ENCODE measurements at places on chromosomes 5 and 9.

- no peak for DNase-seq
Observed at GRCh38 chr9:96302021-96302420, at the start of gene HSD17B3. Gene HSD17B3 (minus strand): TSS chr9:96302176. CDS start chr9:96302104, 72 bp downstream.

GRCh38 chr5:88214655-88215054, 54.0 kb downstream of the TMEM161B start:
- no peak for DNase-seq

DNA sequence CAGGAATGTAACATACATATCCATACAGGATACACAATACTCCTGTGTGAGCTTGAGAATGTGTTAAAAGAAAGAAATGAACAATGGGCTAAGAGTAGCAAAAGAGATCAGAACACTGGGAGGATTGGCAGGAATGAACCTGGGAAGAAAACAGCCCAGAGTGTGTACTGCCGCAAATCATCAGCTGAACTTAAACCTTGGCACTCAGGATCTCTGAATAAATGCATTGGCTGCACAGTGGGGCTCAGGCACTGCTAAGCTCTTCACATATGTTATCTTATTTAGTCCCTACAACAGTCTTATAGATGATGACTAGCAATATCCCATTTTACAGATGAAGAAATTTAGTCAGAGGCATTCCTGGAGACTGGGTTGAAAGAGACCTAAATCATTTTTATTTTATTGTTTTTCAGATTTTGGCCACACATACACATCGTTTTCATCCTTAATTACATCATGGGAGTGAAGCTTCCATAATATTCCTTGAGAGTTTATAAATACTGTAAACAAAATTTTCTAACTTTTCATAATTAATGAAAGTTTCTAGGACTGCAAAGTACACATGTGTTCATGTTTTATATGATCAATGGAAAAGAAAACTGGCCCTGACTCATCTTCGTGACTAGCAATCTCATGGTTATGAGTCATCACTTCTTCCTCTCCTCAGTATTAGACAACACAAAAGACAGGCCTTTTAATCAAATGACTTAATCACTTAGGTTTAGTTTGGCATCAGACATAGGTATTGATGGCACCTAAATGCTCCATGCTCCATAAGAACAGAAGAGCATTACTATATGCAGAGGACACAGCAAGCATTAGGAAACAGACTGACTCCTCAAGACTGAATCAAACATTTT, 59.2 kb downstream of the CDH18 start:
- DNase-seq, result no peak

GRCh38 chr5:150570333-150570732, 62.4 kb downstream of the NDST1 start:
- no peak for DNase-seq

DNA sequence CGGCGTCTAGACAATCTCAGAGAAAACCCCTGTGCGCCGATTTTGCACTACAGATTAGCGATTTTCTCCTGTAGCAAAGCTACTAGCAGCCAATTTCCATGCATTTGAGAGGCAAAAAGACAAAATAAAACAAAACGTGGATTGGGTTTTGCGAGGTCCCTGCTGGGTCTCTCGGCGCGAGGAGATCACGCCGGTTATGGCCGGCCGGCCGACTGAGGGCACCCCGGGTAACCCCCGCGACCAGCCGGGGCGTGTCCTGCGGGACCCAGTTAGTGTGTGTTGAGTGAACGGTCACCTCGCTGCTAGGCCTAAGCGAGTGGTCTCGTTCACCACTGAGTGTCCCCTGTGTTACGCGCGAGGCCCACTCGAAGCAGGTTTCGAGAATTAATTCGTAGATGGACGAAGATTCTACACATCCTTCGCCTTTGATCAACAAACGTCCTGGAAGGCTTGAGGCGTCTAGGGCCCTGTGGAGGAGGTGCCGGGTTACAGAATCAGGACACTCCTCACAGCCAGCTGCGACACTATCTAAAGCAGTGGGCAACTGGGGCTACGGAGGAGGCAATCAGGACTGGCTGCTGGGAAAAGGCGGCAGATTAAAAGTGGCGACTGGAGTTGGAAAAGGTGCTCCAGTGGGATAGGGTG, 764 bp upstream of the VDAC1 start:
- DNase-seq, result no peak

DNA sequence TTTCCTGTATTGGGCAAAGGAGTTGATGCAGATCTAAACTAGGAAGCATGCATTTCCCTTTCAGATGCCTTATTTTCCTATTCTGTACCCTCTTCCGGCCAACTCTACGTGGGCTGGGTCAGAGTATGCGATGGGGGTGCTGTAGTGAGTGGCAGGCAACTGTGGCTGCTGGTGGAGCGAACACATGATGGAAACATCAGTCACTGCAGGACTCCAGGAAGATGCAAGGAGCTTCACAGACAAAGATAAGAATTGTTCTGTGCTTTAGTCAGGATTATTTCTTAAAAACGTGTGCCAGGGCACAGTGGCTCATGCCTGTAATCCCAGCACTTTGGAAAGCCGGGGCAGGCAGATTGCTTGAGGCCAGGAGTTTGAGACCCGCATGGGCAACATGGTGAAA, 75.1 kb downstream of the PSAT1 start:
- DNase-seq, result no peak

GRCh38 chr5:172451771-172452197, 2.5 kb downstream of the SH3PXD2B start:
- no peak for DNase-seq

GRCh38 chr5:163649514-163649913, 144.1 kb downstream of the MAT2B start:
- no peak for DNase-seq

GRCh38 chr5:133510634-133511262, 101.6 kb downstream of the FSTL4 start:
- DNase-seq, result no peak

DNA sequence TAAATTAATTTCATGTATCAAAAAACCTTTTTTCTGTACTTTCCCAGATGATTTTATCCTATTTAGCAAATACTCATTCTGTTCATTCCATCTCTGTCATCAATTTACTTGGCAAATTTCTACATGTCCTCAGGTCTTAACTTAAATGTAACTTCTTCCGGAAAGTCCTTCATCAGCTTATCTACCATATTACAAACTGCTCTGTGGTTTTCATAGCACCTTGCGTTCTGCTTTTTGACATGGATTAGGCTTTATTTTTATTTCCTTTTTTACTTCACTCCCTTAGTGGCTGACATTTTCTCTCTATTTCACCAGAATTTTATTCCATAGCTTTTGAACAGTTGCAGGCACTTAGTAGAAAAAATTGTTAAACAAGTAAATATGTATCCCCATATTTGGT, 1040.8 kb downstream of the TAF11L14 start:
- no peak for DNase-seq

GRCh38 chr9:80866576-80867227, 822.6 kb downstream of the TLE1 start:
- no peak for DNase-seq

- DNase-seq, result no peak
Observed at GRCh38 chr5:111731638-111732037, 25.4 kb downstream of the NREP start.

DNA sequence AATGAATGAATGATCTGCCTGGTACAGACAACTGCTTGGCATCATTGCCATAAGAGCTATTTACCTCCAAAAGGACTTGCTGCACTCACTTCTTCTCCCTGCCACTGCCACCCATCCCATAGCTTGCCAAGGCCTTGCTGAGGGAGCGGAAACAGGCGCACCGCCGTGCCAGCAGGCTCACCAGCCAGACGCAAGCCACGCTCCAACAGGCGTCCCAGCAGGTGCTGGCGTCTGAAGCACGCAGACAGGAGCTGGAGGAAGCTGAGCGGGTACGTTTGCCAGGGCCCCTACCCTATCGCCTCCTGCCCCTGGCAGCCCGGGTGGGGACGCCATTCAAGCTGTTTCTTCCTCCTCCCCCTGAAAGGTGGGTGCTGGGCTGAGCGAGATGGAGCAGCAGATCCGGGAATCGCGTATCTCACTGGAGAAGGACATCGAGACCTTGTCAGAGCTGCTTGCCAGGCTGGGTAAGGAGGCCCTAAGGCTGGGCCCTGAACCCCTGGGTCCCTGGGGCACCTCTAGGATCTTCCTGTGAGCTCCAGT, 8.9 kb upstream of the AIF1L start:
- DNase-seq, result no peak

DNA sequence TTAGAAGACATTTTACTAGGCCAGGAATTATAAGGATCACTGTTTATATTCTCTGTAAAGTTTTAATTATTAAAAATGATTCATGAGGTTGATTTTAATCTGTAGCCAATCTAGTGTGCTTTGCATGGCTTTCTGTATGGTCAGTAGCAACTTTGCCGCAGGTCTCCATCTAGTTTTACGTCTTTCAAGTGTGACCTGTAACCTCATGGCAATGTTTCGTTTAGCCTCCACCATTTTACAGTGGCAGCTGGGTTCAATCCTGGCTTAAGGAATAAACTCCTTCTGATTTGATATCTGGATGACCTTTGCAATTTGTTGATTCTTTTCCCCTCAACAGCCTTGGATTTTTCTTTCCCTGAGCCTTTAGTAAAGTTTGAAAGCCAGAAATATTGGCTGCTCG, 434.5 kb upstream of the CDH9 start:
- DNase-seq, result no peak

DNA sequence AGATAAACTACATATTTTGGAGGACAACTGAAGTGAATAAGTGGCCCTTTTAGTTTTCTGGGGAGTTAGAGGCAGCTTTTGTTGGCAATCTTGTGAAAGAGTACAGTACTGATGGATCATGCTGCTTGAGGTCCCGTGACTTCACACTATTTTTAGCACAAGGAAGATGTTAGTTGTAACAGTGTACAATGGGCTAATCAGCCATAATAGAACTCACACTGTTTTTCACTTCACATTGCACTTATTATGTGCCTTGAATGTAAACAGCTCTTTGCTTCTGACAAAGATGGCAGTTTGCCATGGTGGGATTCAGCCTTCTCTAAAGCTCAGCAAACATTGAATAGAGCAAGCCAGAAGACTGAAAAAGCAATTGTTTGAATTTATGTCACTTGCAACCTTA, 176.7 kb upstream of the ZNF608 start:
- no peak for DNase-seq

DNA sequence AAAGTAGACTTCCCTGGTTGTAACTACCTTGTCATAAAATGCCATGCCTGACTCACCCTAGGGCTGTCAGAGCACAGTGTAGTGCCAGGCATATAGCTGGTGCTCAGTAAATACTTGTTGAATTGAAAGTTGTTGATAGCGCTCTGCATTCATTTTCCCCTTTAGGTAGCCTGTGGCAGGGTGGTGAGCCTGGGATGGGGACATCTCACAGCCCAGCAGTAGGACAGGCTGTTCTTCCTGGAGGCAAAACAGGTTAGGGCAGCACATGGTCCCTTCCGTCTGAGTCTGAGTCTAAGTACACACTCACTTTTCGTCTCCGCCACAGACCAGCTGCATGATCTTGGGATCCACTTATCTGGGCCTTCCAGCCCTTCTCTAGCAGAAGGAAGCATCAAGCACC, 401.9 kb downstream of the ZSWIM6 start:
- no peak for DNase-seq

- no peak for DNase-seq
Observed at GRCh38 chr9:88052321-88052965, 78.1 kb upstream of the CDK20 start.

GRCh38 chr5:73204332-73204731, 31.3 kb downstream of the TMEM174 start:
- DNase-seq, result no peak

- DNase-seq, result no peak
Observed at GRCh38 chr5:98041661-98042060, 731.8 kb upstream of the RGMB start.

GRCh38 chr9:89352874-89353649, 34.8 kb downstream of the SECISBP2 start:
- DNase-seq, result no peak

GRCh38 chr5:126354012-126354857, 69.0 kb upstream of the GRAMD2B start:
- no peak for DNase-seq

DNA sequence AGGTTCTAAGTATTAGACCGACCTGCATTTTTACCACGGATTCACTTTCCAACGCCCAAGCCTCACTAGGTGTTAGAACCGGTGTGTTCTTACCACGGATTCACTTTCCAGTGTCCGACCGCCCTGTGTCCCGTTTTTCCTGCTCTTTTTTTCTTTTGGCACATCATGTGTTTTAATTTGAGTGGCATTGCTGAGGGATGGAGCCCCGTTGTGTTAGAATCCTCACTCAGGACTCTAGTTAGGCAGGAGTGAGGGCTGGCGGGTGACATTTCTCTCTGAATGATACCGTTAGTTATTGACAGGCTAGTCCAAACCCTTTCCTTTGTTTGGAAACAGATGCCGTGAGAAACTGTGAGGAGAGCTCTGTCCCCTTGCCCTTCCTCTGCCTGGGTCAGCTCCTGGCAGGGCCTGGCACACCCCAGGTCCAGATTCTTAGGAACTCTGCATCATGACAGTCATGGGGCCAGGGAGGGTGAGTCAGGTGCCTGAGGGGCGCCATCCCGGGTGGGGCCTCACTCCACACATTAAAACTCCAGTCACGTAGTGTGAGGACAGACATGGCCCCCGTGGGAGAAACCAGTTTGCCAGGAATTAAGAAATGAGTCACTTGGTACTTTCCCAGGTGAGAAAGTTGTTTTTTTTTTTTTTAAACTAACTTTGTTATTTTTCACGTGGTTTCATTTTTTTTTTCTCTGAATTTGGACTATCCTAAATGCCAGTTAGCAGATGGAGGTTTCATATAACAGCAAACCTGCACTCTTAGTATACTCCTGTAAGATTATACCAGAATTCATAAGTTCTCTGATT, 15.8 kb downstream of the EXOC3 start:
- DNase-seq, result no peak

GRCh38 chr9:111839387-111839786, 44.6 kb upstream of the SHOC1 start:
- DNase-seq, result no peak

- no peak for DNase-seq
Observed at GRCh38 chr5:98321361-98321760, 452.1 kb upstream of the RGMB start.

GRCh38 chr5:107808671-107809137, 138.0 kb upstream of the EFNA5 start:
- DNase-seq, result no peak

DNA sequence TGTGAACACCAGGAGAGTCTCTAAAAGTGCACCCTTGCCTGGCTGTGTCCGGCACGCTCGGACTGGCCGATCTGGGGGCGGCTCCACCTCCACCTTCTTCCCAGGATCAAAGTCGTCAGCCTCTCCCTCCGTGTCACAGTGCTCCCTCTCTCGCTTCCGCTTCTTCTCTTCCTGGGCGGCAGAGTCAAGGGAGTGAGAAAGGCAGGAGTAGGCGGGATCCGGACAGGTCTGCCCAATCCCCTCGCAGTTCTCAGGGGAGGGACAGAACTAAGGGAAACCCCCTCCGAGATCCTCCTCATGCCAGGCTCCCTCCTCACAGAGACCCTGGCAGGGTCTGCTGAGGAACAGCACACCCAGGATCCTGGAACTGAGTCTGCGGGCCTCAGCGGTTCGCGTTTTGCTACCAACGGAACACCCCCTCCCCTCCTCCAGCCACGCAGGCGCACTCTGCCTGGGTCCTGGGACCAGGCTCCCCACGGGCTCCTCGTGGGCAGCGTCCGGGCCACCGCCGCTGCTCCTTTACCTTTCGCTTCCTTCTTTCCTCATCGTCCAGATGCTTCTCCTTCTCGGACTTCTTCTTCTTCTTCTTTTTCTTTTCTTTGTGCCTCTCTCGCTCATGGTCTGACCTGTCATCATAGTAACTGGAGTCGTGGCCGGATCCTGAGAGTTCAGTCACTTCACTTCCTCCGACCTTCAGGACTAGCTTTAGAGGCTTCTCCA, 1.3 kb downstream of the BRD9 start:
- no peak for DNase-seq

All from T-cell (primary cell).